Activated T-helper 1 cell treated with anti-CD3 and anti-CD28 coated beads, Interleukin-2, amount 50 U/mL, for 16 hours (primary cell): ENCODE measurements at places on chromosomes 6 and 20.

- DNase-seq, result no peak
Measured at GRCh38 chr20:60901831-60902230, 350.2 kb upstream of the CDH4 start.

- DNase-seq, result no peak
Measured at GRCh38 chr20:15618110-15618509, 955.1 kb downstream of the KIF16B start.

DNA sequence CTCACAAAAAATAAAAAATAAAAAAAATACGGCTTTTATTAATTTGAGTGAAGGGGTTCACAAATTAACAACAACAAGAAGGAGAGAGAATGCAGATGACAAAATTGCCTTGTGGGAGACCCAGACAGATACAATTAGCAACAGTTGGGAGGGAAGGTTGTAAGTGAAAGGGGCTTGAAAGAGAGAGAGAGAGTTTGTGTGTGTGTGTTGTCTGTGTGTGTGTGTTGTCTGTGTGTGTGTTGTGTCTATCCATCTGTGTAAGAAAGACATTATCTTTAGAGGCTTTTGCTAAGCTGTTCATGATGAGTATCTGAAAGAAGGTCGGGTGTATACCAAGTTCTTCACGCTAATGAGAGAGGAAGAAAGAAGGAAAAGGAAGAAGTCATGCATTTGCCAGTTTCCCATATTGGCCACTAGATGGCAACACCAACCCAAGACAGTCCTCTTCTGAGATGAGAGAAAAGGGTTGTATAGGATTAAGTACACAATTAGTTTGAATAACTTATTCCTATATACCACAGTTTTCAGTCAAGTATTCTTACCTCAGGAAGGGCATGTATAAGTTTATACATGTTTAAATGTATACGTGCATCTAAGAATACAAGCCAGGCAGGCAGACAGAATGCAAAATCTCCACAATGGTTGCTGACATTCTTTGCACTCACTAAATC lies 63.7 kb upstream of the CD2AP start:
- peak; percentile 5 for DNase-seq

- no peak for DNase-seq
Measured at GRCh38 chr20:20463933-20464374, 96.0 kb downstream of the INSM1 start.

GRCh38 chr6:169779896-169780295 lies 28.5 kb downstream of the ERMARD start:
- DNase-seq, result no peak

GRCh38 chr6:137883400-137884148 lies 16.5 kb downstream of the TNFAIP3 start:
- no peak for DNase-seq

DNA sequence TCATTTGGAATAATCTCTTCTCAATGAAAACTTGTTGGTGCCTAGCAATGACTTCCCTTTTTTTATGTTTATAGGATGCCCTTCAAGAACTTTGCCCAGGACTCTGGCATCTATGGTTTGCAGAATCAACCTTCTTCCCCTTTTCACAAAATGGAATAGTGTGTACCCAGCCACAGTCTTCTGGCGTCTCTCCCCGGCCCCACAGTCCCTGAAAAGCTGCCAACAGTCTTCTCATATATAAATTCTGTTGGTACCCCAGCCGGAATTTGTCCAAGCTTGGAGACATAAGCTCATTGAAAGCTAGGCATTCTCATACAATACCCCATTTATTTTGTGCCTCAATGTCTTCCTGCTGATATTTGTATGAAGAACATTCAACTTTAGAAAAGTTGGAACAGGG lies 26.4 kb upstream of the MCM3 start:
- no peak for DNase-seq

GRCh38 chr6:139539852-139540251 lies 165.4 kb upstream of the CITED2 start:
- DNase-seq, result no peak

DNA sequence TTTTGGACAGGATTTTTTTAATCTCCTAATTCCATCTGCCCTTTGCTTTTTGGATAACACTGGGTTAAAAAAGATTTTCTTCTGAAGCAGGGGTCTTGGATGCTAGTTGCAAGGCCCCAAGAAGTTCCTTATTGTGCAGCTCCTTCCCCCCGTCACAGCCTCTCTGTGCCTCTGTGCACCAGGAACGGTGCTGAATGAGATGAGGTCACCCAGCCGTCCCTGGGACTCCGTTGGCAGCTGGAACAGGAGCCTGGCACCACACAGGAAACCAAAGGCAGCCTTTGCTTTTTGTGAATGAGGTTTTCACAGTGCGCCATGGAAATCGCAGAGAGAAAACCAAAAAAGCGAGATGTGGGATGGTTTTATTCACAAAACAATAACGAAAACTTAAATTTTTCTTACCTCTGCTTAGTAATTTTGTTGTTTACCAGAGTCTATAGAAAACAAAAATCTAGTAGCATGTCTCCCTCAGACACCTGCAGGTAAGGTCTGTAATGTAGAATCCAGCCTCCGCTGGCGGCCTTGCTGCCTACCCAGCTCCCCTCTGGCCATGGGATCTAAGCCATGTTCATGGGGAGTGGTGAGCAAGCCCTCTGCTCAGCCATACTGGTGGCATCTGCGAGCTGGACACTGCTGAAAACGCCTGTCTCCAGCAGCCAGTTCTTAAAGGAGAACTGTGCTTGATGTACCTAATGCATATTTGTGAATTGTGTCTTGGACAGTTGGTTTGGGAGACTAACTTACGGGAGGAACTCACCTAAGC lies 40.4 kb upstream of the SYNJ2 start:
- DNase-seq, result no peak

DNA sequence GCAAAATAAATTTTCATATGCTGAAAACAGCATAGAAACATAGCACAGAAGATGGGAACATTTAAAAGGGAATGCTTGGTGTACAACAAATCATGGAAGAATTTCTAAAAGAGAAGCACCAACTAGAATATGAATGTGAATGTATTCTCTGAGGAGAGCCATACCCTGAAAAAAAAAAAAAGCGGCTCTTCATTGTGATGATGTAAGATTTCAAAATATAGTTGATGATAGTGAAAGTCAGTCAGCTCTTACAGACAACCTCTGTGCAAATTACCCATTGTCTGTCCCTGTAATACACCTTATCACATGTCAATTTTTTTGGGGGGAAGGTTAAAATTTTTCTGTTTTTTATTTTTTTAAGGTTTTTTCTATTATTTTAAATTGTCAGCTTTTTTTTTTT lies 58.6 kb upstream of the PTCHD4 start:
- no peak for DNase-seq

DNA sequence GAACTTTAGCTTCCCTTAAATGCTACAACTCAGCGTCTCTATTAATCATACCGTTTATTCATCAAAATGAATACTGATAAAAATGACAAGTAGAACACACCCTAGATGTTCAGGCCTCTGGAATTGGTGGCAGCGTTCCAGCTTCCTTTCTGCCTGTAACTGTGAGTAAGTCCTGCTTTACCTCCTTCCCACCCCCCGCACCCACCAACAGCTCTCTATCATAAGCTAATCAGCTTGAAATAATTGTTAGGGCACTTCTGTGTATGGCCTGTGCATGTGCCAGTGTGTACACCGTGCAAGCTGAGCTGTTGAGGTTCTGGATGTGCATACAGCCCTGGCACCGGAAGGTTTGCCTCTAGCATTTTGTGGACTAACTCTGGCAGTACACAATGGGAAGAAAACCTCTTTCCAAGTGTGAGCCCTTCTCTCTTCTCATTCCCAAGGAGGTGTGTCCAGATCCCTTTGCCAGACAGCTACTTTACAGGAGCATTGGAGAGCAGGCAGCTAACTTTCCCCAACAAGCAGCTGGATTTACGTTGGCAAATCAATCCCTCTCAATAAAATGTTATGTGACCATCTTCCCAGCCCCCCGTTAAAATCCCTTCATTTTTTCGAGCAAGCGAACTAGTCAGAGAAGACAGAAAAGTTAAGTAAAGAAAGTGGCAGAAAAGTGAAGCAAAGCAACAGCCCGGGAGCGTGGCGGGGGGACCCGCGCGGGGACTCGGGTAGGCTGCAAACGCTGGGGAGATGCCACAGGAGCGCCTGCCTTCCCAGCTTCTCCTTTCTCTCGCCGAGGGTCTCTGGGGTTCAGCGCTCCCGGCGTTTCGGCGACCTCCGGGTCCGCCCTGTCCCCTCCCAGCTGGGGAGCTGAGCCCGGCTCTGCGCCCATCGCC lies 803 bp upstream of the ADGRG6 start:
- no peak for DNase-seq

DNA sequence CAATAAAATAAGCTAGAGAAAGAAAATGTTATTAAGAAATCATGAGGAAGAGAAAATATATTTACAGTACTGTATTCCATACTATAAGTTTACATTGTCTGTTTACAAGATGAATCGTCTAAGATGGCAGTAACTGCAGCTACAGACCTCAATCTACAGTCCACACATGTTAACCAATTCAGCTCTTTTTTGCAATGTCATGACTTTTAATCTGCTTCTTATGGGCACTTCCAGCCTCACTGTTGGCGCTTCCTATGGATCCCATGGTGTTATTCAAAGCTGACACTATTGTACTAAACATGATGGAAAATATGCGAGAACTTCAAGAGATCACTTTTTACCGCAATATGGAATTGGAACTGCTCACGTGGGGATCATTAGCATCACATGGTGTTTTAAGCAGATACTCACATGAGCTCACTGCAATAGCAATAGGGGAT lies 451.5 kb upstream of the CITED2 start:
- DNase-seq, result no peak

DNA sequence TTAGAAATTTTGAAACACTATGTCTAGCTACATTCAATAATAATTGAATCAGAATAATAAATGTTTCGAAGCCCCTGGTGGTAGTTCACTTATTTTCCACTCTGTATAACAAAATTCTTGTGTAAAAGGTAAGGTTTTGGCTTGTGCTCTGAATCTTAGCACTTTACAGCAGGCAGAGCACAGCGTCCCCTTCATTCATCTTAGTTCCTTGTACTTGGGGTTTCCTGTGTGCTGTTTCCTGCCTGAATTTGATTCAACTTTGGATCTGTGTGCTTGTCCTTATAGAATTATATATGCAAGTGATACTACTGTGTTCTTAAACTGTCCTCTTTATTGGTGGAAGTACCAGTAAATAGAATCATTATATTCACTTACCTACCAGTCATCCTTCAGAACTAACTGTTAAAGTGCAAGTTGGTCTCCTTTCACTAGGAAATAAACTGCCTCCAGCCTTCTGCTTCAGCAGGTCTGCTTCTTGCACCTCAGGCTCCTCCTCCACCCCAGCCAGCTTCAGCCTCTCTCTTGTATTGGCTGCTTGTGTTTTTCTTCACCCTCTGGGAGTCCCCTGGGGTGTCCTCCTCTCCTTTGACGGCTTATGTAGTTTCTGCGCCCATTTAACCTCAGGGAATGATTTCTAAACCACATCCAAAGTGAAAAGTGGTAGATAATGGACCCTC lies 28.8 kb upstream of the TULP4 start:
- DNase-seq, result no peak

GRCh38 chr6:43301081-43301870 lies 3.2 kb downstream of the SLC22A7 start:
- no peak for DNase-seq

DNA sequence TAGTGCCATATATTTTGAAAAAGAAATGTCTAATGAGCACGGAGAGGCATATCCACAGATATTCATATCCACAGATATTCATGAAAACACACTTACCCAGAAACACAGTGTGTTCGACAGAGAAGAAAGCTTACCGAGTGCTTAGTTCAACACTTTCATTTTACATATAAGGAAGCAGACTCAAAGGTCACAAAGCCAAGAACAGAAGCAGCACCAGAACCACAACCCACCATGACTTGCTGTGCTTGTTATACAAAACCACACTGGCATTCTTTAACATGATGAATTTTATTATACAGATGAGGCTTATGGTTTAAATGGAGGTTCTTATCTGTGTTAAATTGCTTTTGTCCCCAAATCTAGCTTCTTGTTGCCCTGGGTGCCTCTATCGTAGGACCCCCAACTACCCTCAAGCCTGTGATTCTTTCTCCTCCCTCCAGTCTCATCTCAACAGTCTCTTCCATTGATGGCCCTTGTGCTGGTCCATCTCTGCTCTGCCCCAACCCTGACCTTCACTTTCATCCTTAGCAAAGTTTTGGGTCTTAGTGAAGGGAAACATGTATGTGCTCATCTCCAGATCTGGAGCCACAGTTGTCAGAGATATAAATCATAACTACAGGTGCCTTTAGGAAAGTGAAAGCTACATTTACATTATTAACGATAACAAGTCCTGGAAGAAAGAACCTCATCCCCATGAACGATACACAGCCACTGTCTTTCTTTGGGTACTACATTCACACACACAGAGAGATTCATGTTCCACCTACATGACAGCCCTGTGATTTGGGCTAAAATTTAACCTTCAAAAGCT lies 40.0 kb downstream of the SF3B5 start:
- DNase-seq, result no peak

DNA sequence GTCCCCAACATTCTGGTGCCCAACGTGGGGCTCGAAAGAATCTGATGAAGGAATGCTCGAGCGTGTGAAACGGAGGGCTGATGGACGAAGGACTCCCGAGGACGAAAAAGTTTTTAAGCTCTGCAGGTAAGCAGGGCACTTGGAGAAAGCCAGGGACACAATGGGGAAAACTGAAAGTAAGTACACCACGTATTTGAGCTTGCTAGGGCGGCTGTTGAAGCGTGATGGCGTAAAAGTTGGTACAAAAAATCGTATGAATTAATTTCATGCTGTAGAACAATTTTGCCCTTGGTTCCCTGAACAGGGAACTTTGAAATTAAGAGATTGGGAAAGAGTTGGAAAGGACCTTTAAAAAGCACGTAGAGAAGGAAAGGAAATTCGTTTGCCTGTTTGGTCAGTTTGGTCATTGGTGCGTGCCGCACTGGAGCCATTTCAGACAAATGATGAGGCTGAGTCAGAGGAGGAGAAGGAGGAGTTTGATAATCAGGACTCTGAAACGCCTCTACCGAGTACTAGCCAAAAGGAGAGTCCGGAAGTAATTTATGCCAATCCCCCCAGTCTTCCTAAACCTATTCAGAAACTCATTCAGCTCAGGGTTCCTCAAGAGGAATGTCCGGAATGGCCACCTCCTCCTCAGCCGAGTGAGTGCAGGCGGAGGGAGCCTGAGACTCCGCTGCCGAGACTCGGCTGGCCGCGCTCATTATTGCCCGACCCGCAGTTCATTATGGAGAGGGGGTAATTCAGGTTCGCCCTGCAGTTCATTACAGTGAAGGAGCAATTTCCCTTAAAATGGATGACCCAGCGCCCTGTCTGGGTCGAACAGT lies 59.2 kb upstream of the PRSS16 start:
- no peak for DNase-seq

GRCh38 chr6:50819904-50820868 lies 1.5 kb downstream of the TFAP2B start:
- no peak for DNase-seq

GRCh38 chr6:147621263-147621662 lies 112.8 kb downstream of the SAMD5 start:
- DNase-seq, result no peak

GRCh38 chr6:30951907-30952469 lies 11.2 kb downstream of the MUCL3 start:
- DNase-seq, result no peak
